ENCODE measurements at places on chromosomes 7 and 10. TPM values are rescaled to one million over a fixed set of nuclear protein-coding genes. Genes with fewer than 3 reads are reported as not detected.
A peak's percentile ranks its signal among the peaks of the same experiment; 100 is the strongest.

- DNase-seq: peak; percentile 8
Observed at GRCh38 chr10:82190432-82191260, 315.7 kb downstream of the NRG3 start.

DNA sequence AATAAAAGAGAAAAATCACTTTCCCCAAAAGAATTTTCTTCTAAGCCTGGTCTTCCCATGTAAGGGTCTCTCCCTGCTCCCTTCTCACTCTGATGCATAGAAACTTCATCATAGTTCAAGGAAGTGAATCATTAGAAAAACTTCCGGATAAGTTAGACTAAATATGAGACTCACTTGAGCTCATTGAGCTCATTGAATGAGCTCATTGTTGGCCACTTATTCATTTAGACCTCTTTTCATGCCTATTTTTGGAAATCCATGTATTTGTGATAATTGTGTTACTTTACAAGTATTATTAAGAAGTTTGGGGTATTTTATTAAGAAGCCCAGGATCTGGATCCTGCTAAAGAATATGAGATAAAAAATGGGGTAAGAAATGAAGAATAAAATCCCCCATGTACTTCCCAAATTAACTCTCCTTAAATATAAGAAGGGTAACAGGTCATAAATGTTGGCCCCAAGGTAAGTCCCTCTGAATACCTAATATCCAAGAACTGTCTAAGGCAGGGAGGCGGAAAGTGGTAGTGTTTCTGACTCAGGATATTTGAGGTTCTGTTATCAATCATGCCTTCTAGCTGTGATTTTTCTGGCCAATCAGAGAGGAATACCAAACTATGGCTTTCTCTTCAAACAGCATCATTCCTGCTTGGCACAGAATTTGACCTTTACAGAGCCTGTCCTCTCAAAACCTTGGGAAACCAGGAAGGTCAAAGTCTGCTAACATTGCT lies 236.5 kb upstream of the PTN start:
- DNase-seq: peak; percentile 27

- DNase-seq: peak; percentile 20
Observed at GRCh38 chr10:4306871-4307270, 519.1 kb upstream of the AKR1E2 start.

GRCh38 chr7:55545496-55545895 lies 26.8 kb downstream of the VOPP1 start:
- peak; percentile 41 for DNase-seq

DNA sequence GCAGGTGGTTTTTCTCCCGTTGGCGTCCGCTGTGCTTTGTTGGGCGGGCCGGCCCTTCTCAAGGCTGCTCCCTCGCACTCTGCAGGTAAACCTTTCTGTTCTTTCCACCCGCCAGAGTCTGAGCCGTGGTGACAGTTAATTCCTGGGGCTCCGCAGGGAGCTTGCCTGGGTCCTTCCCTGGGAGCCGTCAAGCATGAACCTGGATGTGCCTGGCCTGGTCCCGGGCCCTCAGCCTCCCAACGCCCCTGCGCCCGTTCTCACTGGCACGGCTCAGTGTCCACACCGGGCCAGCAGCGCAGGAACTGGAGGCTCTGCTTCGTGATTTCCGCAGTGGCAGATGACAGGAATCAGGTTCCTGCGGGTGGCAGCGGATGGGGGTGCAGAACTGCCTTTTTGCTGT lies 10.9 kb upstream of the NKX6-2 start:
- DNase-seq: no peak

GRCh38 chr7:124462249-124462648 lies 303.3 kb downstream of the GPR37 start:
- no peak for DNase-seq

SORCS1 gene
- 5.8 TPM for total RNA-seq

GIMAP7 gene
- 0.48 TPM for total RNA-seq

ARHGEF5 gene
- total RNA-seq: 5.3 TPM

BMPER gene
- total RNA-seq: 83.3 TPM
